ENCODE measurements at places on chromosomes 6 and 20. TPM values are rescaled to one million over a fixed set of nuclear protein-coding genes. Genes with fewer than 3 reads are reported as not detected.

Gene KCNG1
- 11.4 TPM for total RNA-seq

Gene UBE2C
- total RNA-seq, result 325 TPM

Gene TFAP2C
- total RNA-seq, result 0.60 TPM

GRCh38 chr6:115945306-115945705 lies 115.4 kb downstream of the FRK start:
- DNase-seq, result no peak

GRCh38 chr20:32898729-32899128 lies 40.0 kb downstream of the EFCAB8 start:
- DNase-seq, result no peak

GRCh38 chr6:100592929-100593328 lies 128.2 kb upstream of the SIM1 start:
- no peak for DNase-seq

DNA sequence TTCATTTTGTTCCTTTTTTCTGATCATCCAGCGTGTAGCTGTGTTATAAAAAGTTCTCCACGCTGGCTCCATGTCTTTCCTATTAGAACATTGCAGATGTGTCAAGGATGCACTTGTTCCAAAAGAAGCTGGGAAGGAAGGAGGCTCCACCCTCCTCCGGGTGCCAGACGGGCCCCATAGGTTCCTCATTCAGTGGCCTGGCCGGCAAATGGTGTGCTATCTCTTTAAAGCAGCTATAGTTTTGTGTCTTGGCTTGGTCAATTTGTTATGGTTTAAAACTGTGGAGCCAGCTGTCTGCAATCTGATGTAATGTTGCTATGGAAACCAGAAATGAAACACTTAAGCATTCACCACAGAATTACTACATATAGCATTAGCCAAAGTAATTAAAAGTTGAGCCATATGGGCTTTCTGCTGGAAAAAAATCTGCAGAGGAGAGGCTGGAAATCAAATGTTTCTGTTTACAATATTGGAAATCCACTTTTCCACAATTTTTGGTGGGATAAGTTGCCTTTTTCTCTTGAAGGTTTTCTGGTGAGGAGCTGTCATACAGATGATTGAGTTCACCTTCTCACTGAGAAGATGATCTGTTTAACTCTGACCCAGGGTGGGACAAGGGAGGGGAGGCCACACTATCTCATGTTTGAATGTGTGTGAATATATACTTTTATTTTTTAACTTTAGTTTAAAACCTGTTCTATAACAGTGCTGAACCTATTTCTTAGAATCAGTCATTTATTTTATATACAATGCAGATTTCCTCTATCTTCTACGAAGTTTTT lies 167.4 kb downstream of the SASH1 start:
- DNase-seq, result no peak
